ENCODE measurements at places on chromosomes 4 and X.
A peak's percentile ranks its signal among the peaks of the same experiment; 100 is the strongest.

DNA sequence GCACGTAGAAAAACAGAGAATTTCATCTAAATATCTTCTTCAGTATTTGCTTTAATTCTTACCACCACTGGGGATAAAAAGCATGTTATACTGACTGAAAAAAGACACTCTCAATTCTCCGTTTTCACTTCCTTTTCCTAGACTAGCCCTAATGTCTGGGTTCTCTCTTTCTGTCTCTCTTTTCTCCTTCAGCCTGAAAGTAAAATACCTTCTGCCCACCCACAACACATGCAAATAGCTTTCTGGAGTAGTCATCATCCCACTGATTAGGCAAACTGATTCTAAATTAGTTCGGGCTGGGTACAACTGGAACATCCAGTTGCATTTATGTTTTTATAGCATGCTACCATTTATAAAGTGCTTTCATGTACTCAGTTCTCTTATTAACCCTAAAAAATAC lies 142.4 kb upstream of the ANKRD50 start:
- no peak for DNase-seq

GRCh38 chr4:26031704-26032103 lies 117.7 kb downstream of the SMIM20 start:
- no peak for DNase-seq

DNA sequence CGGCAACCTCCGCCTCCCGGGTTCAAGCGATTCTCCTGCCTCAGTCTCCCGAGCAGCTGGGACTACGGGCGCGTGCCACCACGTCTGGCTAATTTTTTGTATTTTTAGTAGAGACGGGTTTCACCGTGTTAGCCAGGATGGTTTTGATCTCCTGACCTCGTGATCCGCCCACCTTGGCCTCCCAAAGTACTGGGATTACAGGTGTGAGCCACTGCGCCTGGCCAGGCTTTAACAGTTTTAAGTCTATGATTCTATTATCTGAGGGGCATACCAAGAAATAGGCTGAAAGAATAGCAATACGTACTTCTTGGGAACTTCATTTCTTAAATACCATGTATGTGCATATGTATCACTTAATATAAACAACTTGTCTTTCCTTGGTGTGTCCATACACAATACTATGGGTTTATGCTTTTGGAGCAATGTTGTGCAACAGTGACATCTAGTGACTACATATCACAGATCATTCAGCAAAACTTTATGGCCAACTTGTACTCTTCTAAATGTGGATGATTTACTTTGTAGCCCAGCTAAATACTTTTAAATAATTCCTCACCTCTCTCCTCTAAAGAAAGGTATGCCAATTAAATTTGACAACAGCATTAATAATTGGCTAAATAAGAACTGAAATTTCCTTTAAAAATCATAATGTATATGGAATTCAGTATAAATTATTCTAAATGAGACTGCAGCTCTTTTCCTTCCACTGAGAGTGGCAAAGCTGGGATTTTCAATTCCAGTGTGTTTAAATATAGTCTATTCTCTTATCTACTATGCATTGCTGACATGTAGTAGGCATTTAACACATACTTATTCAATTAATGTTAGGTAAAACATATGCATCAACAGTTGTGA lies 10.4 kb downstream of the SLC9B1 start:
- peak; percentile 35 for DNase-seq

GRCh38 chrX:40207626-40208025 lies 109.9 kb upstream of the BCOR start:
- DNase-seq: peak; percentile 38

DNA sequence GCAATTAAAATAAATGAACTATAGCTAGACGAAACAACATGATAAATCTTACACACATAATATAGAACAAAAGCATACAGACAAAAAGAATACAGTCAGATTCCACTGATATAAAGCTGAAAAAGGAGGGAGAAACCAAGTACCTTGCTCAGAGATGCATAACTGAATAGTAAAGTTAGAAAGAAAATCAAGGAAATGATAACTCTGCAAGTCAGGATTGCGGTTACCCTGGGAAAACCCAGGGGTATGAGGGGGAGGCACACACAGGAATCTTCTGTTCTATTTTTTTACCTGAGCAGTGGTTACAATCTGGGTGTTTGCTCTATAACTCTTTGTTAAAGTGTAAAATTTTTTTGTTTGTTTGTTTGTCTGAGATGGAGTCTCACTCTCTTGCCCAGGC lies 209.1 kb downstream of the CBR4 start:
- no peak for DNase-seq

DNA sequence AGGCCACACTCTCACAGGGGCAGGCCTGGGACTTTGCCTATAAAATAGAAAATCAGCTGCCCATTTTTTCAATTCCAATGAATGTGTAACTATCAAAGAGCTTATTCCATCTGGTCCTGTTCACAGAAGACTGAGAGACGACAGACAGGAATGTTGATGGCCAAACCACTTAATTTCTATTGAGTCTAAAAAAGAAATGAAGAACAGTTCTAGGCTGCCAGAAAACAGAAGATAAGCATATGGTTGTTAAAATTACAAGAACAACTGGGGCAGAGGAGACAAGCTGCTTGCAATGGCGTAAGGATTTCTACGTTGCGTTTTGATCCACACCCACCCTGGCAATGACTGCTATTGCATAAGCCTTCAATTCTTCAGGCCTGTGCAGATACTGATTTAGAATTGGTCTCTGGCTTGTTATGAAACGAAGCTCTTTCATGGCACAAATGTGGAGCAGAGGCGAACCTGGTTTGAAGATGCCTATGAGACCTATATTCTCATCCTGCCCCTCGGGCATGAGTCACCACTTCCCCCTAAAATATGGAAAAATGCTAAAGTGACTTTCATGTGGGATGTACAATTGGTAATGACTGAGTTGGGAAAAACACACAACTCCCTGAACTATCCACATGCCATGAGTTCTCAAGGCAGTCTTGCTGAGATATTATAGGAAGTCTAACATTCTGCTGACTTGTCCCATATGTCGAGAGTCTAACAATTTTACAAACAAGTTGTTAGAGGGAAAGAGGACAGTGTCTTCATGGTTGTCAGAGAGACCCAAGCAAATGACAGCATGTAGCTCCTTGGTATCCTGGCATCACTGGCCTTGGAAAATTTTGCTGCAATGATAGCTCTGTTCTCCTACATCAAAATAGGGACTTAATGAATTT lies 37.9 kb upstream of the SORBS2 start:
- DNase-seq: no peak

- no peak for DNase-seq
Measured at GRCh38 chr4:22643952-22644351, 48.8 kb upstream of the GBA3 start.

DNA sequence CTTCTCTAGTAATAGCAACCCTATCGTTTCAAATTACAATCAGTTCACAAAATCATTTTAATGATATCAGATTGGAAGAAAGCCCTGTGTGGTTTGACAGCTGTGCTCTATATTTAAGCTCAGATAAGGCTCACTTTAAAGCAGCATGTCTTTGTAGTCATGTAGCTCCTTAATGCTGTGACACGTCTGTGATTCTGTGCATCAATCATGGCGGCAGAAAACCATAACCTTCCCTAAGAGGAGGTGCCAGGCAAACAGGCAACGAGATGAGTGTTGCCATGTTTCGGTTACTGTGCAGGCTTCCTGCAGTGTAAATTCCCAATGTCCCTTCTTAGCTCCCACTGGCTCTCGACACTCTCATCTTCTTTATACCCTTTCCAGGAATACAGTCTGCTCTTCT lies 212.7 kb downstream of the GRID2 start:
- no peak for DNase-seq

- DNase-seq: no peak
Measured at GRCh38 chrX:12958059-12958458, 16.9 kb upstream of the TMSB4X start.

GRCh38 chr4:7964459-7964858 lies 24.8 kb upstream of the AFAP1 start:
- peak; percentile 48 for DNase-seq

GRCh38 chrX:130531066-130531465 lies 129.3 kb downstream of the RBMX2 start:
- no peak for DNase-seq

DNA sequence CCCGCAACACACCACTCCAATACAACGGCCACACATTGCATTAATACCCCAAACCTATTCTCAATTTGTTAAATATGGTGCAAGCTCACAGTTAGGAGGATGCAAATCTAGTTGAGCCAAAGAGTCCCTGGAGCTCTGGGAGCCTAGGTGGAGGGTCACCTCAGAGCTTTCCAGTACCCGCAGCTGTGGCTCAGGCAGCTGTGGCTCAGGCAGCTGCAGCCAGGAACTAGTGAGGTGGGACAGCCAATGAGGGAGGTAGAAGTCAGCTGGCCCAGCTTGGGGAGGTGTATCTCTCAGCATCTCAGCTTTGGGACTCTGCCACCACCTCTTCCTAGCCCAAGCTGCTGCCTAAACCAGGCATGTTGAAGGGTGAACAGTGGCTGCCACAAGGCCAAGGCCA lies 36.7 kb upstream of the ARHGAP6 start:
- no peak for DNase-seq

GRCh38 chr4:26491449-26492170 lies 1.3 kb upstream of the CCKAR start:
- DNase-seq: no peak

- DNase-seq: no peak
Measured at GRCh38 chr4:184680698-184681097, 31.2 kb downstream of the PRIMPOL start.

GRCh38 chr4:23373261-23373660 lies 516.6 kb downstream of the PPARGC1A start:
- no peak for DNase-seq

- no peak for DNase-seq
Measured at GRCh38 chr4:177464026-177464425, 21.8 kb upstream of the AGA start.

GRCh38 chr4:184097241-184097605 lies 120.5 kb downstream of the ENPP6 start:
- DNase-seq: peak; percentile 10

DNA sequence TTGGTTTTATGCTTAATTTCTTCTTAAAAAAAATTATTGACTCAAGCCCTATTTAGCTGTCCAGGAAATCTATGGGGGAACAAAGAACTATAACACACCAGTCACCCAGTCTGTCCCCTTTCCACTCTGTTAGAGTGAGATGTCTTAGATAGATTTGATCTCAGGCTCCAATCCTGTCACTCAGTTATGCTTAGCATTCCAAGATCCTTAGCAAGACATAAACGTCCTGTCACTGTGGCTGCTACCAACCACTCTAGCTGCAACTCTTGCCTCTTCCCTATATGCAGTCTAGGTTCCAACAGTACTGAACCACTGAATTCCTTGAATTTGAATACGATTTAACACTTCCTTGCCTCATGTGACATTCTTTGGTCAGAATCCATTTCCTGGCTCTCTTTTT lies 241.9 kb upstream of the NWD2 start:
- DNase-seq: no peak

GRCh38 chr4:35695003-35695402 lies 549.3 kb downstream of the ARAP2 start:
- DNase-seq: no peak

DNA sequence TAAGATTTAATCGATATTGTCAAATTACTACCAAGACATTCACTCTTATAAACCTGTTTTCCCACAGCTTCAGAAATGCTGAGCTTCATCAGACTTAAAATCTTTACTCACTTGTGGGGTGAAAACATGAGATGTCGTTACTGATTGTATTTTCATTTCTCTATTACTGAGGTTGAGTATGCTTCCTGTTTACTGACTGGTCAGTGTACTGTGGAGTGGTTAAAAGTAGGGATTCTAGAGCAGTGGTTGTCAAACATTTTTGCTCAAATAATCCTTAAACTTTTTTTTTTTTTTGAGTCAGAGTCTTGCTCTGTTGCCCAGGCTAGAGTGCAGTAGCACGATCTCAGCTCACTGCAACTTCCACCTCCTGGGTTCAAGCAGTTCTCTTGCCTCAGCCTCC lies 50.3 kb downstream of the NSUN7 start:
- no peak for DNase-seq

GRCh38 chr4:18582841-18583240 lies 561.3 kb upstream of the LCORL start:
- no peak for DNase-seq

- no peak for DNase-seq
Measured at GRCh38 chrX:10110316-10110935, 46.3 kb upstream of the CLCN4 start.

GRCh38 chrX:138504273-138504672 lies 207.2 kb downstream of the FGF13 start:
- no peak for DNase-seq
